ENCODE measurements at places on chromosomes 6 and 20. TPM values are rescaled to one million over a fixed set of nuclear protein-coding genes. Genes with fewer than 3 reads are reported as not detected.

CCN5 gene
- total RNA-seq = 0.20 TPM

RPRD1B gene
- total RNA-seq = 30.7 TPM

C20orf204 gene
- total RNA-seq = 2.5 TPM

OR2W1 gene
- total RNA-seq = not detected

DNA sequence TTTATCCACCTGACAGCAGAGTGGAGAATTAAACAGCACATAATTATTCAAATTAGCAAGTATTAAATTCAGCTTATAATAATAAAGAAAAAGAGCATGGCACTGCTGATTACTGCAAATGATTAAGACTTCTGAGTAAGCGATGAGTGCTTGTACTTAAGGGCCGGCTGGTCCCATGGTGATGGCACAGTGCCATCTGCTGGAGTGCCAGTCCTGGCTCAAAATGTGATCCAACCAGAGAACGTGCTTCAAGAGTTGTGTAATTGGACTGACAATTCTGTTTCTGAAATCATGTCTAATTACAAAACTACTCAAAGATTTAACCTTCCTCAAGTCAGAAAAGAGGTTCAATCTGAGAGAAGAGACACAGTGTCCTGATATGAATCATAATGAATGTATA is 181.6 kb upstream of the RGS17 start:
- H3K27ac ChIP-seq = no peak overlapping the region
- no peak overlapping the region for H3K4me3 ChIP-seq
- no peaks in the 10 kb centered on the region for H3K4me1 ChIP-seq
- DNase-seq = peak; percentile 49
- no peaks in the 10 kb centered on the region for H3K36me3 ChIP-seq

DNA sequence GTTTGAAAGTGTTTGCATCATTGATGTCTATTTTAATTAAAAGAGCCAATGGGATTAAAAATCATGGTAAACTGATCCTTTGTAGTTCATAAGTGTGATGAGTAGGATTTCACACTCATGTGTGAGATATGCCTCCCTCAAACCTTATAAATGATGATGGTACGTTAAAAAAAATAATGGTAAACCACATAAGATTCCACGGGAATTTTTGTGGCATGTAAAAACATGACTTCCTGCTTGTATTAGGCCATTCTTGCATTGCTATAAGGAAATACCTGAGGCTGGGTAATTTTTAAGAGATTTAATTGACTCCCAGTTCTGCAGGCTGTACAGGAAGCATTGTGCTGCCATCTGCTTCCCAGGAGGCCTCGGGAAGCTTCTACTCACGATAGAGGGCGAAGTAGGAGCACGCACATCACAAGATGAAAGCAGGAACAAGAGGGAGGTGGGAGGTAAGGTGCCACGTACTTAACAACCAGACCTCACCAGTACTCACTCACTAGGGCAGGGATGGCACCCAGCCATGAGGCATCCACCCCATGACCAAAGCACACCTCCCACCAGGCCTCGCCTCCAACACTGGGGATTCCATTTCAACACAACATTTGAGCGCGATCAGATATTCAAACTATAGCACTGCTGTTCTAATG is 187.6 kb upstream of the QKI start:
- no peaks in the 10 kb centered on the region for H3K27me3 ChIP-seq
- no peak overlapping the region for H3K4me3 ChIP-seq

KIAA0408 gene
- total RNA-seq = 0.25 TPM

DNA sequence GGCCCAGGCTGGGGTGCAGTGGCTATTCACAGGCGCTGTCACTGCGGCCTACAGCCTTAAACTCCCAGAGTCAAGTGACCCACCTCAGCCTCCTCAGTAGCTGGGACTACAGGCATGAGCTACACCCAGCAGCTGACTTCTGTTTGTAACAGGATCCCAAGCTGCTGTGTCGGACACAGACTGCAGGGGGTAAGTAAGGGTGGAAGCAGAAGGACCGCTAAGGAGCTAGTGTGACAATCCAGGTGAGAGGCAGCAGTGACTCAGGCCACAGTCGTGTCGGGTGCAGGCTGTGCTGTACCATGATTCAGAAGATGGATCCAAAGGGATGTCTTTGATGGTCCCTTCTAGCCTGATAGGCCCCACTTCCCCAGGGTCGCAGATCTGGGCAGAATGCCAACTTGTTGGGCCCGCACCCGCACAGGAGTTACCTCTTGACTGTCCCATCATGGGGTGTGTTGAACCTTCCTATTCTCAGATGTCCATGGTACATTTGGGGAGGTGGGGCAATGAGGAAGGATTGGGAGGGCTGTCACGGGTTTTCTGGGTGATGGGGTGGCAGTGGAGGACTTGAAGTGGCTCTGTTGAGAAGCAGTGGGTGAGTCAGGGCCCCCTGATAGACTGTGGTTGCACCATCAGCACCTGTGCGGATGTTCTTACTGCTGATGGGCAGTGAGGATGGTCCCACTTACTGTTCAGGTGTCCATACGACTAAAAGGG is 25.3 kb downstream of the AAR2 start:
- no peaks in the 10 kb centered on the region for H3K4me1 ChIP-seq
- H3K27me3 ChIP-seq = no peaks in the 10 kb centered on the region
- DNase-seq = no peak

DNA sequence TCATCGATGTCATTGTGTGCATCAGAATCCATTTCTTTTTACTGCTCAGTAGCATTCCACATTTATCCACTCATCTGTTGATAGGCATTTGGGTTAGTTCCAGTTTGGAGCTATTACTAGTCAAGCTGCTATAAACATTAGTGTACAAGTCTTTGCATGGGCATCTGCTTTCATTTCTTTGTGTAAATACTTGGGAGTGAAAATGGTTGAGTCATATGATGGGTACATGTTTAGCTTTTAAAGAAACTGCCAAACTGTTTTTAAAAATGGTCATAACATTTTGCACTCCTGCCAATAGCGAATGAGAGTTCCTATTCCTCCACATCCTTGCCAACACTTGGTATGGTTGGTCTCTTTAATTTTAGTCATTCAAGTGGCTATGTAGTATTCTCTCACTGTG is 21.2 kb upstream of the SLC22A2 start:
- H3K4me1 ChIP-seq = no peaks in the 10 kb centered on the region
- H3K27me3 ChIP-seq = no peaks in the 10 kb centered on the region
- no peak overlapping the region for H3K4me3 ChIP-seq
- H3K27ac ChIP-seq = no peak overlapping the region
